ENCODE measurements at places on chromosomes 12 and 14.

DNA sequence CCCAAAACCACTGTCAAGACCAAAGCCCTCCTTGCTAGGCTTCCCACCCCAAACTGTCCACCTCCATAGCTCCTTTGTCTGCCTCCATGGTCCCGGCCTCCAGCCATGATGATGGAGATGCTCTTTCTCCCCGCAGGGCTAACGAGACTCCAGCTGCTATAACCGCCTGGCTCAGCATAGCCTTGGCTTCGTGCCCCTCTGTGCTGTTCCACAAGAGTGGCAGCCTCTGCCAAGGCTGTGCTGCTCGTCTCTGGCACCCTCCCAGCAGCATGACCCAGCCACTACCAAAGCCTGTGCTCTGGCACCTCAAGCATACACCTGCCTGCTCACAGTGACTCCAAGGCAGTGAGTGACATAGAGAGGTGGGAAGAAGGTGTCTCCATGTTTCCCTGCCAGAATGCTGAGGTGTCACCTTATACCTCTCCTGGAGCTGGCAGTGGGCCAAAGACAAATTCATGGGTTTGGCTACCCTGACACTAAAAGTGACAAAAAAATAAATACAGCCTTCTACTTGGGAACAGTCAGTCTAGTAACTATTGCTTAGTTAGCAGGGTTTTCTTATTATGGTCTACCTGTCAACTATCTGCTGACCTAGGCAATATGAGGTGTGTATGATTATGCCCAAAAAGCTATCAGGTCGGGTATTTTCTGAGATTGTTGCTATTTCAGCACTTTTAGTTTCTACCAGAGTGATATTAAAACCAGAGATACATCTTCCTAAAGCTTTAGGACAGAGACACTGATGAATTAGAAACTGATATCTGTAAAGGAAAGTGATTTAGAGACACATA is 16.1 kb upstream of the KRT73 start:
- no peak for DNase-seq

GRCh38 chr12:50562520-50563433 is 58.0 kb downstream of the DIP2B start:
- DNase-seq = no peak

- DNase-seq = no peak
These were observed 2.5 kb upstream of the ACTN1 start for GRCh38 chr14:68981539-68981976.

- no peak for DNase-seq
These were observed 76.3 kb upstream of the RTL1 start for GRCh38 chr14:100979780-100980179.

GRCh38 chr12:227286-227915 is 13.4 kb upstream of the SLC6A12 start:
- DNase-seq = no peak

DNA sequence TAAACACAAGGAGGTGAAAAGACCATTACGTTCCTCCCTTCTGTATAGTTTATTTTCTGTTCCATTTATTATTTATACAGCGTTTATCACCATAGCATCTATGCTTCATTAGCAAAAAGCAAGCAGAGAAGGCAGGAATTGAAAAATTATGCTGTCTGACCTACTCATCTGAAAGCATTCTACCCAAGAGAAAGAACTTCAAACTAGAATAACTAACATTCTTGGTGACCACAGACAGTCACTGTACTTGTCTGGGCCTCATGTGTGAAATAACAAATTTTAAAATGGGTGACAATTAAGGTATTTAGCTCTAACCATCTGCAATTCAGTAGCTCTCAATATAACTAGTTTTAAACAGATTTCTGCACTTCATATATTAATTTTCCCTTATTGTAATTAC is 29.3 kb upstream of the PDE3A start:
- no peak for DNase-seq

DNA sequence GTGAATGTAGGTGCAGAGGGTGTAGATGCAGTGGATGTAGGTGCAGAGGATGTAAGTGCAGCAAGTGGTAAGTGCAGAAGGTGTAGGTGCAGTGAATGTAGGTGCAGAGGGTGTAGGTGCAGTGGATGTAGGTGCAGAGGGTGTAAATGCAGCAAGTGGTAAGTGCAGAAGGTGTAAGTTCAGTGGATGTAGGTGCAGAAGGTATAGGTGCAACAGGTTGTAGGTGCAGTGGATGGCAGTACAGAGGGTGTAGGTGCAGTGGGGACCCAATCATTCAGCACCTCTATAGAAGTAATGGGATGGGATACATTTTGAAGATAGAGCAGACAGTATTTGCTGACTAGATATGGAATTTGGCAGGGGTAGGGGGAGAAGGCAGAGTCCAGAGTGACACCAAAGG is 85.0 kb downstream of the HECTD4 start:
- no peak for DNase-seq

DNA sequence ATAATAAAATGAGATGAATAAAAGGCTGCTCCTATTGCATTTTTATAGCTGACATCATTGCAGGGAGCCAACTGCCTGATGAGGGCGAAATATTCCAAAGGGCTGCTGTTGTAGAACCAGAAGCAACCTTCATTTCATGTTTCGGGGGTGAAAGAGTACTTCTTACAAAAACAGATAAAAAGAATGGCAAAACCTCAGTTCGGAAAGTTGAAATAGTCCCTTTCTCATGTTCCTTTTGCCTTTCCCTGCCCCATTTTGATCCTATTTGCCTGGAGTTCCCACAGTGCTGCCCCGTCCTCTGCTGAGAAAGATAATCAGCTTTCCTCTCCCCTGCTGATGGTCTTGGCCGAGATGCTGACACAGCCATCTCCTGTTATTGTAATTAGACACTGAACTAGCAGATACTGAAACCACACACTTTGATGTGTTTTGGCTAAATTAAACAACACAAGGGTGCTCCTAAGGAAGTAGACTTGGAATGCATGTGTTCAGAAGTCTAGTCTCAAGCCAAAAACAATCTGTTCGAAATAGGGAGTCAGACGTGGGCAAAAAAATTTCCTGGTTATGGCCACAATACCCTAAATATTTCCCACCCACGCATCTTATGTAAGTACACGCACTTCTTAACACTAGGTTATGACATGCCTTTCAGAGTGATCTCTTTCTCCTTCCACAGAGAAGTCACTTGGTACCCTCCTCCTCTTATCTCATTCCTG is 117.2 kb downstream of the PPM1H start:
- DNase-seq = no peak

GRCh38 chr12:31020385-31021166 is 53.1 kb upstream of the DDX11 start:
- no peak for DNase-seq

DNA sequence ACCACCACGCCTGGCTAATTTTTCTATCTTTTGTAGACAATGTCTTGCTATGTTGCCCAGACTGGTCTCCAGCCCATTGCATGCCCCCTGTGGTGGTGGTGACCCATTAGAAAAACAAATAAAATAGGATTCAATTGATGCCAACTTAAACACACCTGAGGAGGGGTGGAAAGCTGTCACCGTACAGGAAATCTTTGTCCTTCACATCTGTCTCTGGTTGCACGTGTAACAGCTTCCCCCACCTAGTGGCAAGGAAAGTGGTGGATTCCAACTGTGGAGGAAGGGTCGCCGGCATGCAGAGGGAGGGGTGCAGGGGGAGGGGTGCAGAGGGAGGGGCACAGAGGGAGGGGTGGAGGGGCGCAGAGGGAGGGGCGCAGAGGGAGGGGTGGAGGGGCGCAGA is 26.1 kb upstream of the GPR68 start:
- no peak for DNase-seq

DNA sequence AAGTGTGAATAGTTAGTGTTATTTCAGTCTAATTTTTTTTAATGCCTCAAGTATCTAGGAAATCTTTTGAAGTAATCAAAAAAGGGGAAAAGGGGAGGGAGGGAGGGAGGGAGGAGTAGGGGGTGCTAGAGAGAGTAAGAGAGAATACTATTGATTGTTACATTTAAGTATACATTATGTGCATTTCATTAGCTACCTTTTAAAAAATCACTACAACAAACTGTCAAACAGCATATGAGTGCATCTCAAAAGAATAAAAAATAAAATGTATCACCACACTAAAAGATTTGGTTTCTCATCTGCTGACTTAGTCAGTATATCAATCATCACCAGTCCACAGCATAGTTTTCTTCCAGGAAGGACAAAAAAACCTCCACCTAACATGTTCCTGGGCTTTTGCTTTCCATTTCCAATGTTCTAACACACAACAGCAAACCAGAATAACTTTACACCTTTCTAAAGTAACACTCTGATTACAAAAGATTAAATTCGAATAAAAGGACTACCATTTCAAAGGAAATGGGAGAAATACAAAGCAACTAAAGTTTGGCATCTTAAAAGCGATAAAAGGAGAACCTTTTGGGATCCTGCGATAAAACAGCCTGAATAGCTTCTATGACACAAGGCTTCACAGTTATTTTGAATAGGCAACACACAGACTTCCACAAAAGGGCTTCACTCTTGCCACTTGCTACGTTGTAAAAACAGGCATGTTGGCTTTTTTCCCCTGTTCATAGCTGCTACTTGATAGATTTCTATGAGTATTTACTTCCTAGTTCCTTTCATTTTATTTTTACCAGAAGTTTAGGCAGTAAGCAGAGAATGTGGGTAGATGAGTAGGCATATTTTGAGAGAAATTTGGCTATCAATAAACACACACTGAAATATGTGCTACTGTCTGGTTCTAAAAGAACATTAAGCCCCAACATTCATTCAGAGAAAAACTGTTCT is 160.9 kb downstream of the EPS8 start:
- DNase-seq = no peak

GRCh38 chr12:104750061-104750460 is 208.0 kb downstream of the SLC41A2 start:
- no peak for DNase-seq

DNA sequence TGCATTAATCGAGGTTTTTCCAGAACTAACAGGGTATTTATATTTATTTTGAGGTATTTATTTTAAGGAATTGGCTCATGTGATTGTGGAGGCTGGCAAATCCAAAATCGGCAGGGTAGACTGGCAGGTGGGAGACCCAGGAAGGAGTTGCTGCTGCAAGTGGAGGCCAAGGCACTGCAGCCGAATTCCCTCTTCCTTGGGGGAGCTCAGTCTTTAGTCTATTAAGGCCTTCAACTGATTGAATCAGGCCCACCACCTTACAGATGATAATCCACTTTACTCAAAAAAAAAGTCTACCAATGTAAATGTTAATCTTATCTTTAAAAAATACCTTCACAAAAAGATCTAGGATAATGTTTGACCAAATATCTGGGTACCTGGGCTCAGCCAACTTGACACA is 1.2 kb upstream of the OAS2 start:
- DNase-seq = no peak

- no peak for DNase-seq
These were observed 108.1 kb upstream of the FOXN3 start for GRCh38 chr14:89524990-89525667.

GRCh38 chr14:89258728-89259273 is 158.2 kb downstream of the FOXN3 start:
- DNase-seq = no peak

DNA sequence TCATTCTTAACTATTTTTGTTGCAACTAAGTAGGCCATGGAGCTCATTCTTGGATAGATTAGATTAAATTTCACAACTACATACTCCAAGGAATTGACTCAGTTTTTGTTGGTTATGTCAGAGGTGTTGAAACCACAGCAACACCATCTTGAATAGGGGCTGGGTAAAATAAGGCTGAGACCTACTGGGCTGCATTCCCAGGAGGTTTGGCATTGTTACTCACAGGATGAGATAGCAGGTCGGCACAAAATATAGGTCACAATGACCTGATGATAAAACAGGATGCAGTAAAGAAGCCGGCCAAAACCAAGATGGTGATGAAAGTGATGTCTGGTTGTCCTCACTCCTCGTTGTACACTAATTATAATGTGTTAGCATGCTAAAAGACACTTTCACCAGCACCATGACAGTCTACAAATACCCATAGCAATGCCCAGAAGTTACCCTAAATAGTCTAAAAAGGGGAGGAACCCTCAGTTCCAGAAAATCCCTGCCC is 20.9 kb downstream of the DMAC2L start:
- DNase-seq = no peak

- DNase-seq = no peak
These were observed 727.6 kb downstream of the DIO2 start for GRCh38 chr14:79483477-79484388.

- DNase-seq = no peak
These were observed 68.6 kb downstream of the MARK3 start for GRCh38 chr14:103453791-103454190.

DNA sequence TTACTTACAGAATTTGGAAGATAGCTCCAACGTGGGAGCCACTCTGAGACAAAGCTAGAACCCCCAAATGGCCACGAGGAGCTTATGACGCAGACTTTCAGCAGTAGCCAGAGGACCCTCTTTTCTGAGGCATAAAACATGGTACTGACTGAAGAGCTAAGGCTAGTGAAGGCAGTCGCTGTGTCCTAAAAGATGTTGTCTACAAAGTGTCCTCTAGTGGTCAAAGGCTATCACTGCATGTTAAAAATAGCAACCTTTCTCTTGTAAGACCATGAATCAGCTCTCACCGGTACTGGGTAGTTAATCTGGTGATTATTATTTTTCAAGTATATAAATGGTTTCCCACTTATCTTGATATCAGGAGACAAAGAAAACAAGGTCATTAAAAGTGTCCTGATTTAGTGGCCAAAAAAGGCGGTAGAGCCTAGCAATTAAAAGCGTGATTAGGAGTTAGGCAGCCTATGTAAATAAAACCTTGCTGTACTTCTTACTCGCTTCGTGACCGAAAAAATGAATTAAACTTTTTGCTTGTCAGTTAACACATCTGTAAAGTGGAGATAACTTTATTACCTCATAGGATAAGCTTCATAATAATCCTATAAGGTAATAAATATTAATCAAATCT is 47.0 kb upstream of the LGR5 start:
- no peak for DNase-seq

DNA sequence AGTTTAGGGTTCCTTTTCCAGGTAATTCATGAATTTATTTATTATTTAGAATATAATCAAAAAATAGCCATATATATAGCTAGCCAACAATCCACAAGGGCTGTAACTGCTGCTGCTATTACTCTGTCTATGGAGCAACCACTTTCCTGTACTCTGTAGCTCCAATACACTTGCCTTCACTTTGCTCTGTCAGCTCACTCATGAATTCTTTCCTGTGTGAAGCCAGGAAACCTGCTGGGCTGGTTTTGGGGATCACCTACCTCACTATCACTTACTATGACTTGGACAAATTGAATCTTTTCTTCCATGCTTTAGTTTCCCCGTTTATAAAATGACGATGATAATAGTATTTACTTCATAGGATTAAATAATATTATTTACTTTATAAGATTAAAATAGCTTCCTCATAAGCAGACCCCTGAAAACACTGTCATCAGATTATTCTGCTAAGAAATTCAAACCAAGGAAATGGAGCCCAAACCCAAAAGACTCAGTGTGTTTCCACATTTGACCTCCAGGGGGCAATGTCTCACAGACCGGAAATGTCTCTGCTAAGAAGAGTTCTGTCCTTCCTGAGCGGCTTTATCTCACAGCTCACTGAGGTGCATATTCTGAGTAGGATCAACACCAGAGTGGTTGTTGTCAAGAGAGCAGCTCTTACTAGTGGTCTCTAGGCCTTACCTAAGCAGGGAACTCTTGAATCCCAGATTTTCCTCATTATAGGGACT is 457.1 kb downstream of the DAD1 start:
- DNase-seq = no peak
